ENCODE measurements at places on chromosomes 12 and 14.

DNA sequence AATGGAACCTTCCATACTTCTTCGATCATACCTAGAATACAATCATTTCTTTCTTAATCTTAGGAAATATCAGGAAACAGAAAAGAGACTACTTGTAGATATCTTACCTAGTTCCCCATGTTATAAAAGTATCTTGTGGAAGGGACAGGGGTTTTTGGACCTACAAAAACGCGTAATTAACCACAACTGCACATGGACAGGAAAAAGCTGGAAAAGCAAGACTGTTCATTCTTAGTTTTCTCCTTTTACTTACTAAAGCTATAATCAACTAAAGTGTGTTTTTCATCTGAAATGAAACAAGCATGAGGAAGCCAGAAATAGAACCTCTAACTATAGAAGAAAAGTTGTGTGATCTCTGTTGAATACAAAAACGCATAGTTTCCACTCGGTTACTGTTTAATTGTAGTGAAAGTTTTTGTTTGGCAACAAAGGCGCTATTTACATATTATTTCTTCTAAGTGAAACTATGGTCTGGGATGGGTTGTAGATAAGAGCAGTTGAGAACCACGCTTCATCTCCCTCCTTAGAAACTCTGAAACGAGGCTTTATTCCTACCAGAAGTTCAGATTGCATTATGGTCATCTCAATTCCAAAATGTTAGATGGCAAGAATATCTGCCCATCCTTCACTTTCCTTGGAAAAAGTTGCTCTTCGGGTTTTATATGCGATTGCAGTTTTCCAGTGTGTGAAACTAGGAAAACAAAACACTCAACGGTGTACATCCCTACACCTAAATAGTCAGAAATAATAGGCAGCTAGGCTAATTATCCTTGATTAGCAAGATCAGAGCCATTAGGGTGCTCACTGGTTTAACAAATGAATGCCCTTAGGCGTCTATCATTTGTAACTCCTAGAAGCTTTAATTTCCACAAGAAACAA lies 1.1 kb downstream of the BCAT1 start:
- DNase-seq = peak; percentile 45

DNA sequence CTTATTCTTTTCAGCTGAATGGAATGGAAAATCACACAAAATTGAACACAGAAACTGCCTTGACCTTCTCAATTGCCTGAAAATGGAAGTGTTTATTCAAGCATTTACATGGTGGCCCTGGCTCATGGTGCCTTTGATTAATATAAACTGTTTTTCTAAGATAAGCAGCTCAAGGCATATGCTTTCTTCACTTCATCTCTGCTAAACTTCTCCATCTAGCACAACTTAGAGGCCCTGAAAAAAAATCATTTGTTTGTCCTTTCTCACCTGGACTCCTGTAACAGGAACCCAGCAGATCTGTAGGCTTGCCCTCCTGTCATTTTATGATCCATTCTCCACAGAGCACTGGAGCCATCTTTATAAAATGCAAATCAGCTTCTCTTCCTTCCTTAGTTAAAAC lies 117.5 kb upstream of the KRR1 start:
- no peak for DNase-seq

DNA sequence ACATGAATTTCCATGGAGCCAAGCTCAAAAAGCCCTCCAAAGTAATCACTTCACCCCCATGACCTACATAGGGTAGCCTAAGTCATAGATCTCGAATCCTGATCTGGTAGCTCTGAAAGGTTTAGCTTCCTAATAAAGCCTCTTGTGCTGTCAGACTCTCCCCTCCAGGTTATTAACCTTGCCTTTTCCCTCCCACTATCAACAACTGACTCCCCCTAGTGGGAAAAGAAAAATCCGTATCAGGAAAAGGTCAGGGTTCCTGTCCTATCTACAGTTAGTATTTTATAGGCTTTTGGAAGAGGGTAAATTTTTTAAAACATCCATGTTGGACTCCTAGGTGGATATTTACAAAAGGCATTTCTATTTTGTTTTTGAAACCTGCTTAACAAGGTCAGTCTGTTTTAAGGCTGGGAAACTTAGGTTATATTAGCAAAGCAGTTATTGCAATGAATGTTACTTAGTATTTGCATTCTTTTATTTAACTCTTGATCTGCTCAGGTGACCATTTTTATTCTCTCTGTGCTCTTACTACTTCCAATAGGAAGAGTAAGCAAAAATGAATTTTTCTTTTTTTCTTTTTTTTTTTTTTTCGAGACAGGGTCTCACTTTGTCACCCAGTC lies 8.0 kb downstream of the YY1 start:
- peak; percentile 66 for DNase-seq

DNA sequence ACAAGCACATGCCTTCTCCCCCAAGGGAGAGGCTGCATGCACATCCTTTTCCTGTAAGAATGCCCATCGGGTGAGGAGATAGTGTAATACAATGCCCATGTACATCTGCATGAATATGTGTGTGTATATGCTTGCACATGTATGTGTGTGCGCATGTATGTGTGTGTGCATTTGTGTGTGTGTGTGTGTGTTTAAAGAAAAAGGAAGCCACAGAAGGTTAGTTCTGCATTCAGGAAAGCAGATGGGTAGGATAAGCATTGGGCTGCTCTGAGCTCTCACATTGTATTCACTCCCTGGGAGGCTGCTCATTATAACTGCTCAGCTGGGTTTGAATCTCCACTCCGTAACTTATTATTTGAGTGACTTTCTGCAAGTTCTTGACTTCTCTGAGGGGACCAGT lies 74.3 kb downstream of the GALNT8 start:
- DNase-seq = no peak

- DNase-seq = no peak
These were observed 29.1 kb downstream of the NGB start for GRCh38 chr14:77241955-77242354.

DNA sequence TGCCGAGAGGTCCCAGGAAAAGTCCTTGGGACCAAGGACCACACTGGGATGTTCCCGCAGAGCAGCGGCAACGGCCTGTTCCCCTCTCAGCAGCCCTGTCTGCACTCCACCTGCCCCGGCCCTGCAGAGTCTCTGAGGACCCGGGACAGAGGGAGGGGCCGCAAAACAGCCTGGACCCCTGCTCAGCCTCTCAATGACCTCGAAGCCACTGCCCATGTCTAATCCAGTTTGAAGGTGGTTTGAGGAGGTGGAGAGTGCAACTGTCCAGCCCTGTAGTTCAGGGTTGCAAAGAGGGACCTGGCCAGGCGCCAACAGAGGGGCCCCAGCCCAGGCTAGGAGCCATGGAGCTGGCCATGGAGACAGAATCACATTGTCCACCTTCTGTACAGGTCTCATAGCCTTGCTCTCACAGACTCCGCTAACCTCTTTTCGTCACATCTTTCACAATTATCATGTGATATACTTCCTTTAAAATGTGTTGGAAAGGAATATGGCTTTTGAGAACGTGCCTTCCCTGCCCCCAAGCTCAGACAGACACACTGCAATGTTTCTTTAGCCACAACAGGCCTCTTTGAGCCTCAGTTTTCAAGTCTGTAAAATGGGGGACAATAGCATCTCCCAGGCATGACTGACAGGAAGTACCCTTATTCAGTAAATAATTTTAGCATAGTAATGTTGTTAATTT lies 49.3 kb downstream of the ACTN1 start:
- no peak for DNase-seq

- no peak for DNase-seq
These were observed 150.9 kb upstream of the PLEKHG7 start for GRCh38 chr12:92551853-92552397.

DNA sequence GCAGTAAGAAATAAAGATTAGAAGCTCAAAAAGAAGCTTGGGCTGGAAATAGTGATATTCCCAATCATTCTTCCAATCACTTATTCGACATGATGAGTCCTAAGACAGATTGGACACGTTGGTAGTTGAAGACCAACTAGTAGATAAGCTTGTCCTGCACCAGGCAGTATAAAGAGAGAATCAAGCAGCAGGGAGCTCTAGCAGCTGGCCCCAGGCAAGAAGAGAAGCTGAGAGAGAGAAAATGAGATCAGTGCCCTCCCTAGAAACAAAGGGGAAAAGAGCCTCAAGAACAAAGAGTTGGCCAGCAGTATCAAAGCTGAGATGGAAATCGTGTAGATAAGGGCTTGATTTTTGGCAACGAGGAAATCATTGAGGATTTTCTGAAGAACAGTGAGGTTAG lies 20.6 kb downstream of the RASSF8 start:
- DNase-seq = no peak

DNA sequence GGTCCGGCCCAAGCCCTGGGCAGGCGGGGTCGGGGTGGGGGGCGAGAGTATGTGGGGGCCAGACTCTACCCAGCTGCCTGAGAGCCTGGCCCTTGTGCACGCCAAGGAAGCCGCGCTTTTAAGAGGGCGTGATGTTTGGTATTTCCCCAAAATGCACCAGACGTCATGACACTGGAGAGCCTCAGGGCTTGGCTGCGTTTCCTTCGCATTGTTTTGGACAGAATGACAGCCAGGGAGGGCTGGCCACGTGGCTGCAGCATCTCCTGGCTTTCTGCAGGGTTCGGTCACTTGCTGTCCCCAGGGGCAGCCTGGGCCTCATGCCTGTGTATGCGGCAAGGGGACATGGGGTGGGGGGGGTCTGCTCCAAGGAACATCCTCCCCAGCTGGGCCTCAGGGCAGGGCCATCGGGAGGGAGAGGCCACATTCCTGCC lies 16.1 kb upstream of the NUDT14 start:
- peak; percentile 81 for DNase-seq

DNA sequence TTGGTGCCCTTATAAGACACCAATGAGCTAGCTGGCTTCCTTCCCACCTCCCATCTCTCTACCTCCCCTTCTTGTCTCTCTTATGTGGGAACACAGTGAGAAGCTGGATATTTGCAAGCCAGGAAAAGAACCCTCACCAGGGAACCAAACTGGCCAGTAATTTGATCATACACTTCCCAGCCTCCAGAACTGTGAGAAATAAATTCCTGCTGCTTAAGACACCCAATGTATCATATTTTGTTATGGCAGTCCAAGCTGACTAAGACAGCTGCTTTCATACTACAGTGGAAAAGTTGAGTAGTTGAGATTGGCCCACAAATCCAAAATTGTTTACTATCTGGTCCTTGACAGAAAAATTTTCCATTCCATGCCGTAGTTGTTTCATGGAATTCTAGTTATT lies 269.0 kb downstream of the KCNH5 start:
- peak; percentile 28 for DNase-seq

GRCh38 chr14:80419345-80419744 lies 208.0 kb upstream of the DIO2 start:
- peak; percentile 46 for DNase-seq

GRCh38 chr12:26803552-26803951 lies 29.4 kb downstream of the ITPR2 start:
- no peak for DNase-seq

All from tongue (tissue), 3 donors.